Activated CD4-positive, alpha-beta T cell treated with anti-CD3 and anti-CD28 coated beads for 1 hour (primary cell): ENCODE measurements at places on chromosomes 3 and 15.

- DNase-seq: no peak
These were observed 26.7 kb downstream of the LRRFIP2 start for GRCh38 chr3:37147666-37148065.

GRCh38 chr3:48598323-48599076 lies 3.4 kb upstream of the COL7A1 start:
- DNase-seq: no peak

DNA sequence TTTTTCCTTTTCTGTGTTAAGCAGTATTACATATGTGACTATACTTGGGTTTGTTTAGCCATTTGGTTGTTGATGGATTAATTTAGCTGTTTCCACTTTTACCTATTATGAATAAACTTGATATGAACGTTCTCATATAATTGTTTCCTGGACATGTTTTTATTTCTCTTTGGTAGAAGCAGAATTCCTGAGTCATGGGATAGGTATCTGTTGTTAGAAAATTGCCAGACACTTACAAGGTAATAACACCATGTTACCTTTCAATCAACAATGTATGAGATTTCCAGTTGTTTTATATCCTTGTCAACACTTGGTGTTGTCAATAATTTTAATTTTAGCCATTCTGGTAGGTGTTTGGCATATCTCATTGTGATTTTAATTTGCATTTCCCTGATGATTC lies 475.4 kb downstream of the IGSF11 start:
- DNase-seq: no peak

DNA sequence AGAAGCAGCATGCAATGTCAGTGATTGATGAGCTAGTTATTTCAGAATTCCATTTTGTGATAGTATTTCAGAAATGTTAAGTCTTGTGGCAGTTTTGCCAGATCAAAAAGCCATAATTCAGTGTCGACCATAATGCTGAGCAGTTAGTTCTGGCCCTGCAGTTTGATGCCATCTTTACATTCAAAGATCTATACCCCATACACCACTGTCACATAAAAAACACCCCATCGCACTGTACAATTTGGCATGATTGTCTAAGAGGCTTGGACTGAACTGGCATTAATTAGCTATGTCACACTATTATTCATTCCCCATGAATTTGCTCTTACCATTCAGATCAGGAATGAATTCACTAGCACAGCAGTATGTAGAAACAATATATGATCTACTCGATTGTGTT lies 127.7 kb upstream of the EPHA3 start:
- no peak for DNase-seq

DNA sequence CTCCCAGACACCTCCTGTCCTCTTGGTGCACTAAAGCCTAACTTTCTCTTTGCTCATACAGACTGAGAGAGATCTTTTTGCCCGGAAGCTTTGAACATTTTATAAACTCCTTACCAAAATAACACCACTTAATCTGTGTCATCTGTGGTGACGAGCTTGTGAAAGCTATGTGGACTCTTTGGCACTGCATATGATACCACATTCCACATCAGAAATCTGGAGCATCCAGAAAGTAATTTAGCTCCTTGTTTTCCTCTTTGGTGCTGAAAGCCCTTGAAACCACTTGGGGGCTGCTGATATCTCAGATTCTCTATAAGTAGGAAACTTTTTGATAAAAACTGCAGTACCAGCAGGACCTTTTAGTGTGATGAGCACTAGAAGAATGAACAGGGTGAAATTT lies 128.3 kb downstream of the ALCAM start:
- no peak for DNase-seq

GRCh38 chr3:82000350-82000749 lies 238.9 kb upstream of the GBE1 start:
- DNase-seq: no peak

GRCh38 chr15:84844964-84845363 lies 27.8 kb downstream of the ALPK3 start:
- DNase-seq: no peak

DNA sequence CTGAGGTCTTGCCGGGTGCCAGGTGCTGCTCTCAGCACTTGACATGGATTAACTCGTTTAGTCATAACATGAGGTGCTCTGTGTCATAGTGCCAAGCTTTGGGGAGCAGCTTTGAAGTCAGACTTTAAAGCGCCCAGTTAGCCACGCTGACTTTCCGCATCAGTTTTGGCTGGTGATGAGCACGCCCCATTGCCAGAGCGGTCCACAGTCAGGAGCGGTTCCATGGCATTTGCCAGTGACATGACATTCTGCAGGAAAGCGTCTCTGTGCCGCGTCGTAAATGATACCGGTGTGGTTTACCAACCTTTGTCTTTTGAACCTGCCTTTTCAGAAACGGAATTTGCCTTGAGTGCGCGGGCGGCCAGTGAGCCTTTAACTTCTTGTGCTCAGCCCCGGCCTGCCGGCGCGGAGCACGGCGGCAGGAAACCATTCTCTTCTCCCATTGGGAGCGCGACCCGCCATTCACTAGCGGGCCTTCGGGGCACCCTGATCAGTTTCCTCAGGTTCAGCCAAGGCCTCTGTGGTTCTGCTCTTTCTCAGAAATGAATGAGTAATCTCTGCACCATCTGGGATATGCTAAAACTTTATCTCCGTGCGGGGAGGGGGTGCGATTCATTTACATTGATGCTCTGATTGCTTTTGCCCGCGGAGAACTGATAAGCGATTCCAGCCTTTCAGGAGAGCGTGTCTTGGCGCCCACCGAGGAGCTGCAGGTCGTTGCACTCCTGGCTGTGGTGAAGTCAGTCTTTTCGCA lies 1.7 kb upstream of the SLC2A2 start:
- no peak for DNase-seq

DNA sequence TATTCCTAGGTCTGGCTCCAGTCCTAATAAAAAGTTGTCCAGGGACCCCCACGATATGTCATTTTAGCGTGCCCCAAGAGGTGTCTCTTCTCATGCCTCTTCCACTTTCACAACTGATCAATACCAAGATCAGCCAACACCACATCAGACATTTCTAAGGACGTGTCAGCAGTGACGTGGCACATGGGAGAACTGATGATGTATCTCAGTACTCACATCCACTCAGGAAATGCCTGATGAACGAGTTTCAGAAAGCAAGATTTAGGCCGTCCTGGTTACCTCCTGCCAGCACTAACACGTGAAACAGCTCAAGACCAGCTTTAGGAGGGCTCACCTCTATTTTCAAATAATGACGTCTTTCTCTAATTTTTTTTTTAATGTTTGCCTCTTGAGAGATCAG lies 19.6 kb downstream of the VGLL4 start:
- DNase-seq: no peak

GRCh38 chr3:59803268-59803667 lies 753.4 kb upstream of the CFAP20DC start:
- no peak for DNase-seq
